Activated T-helper 17 cell treated with anti-CD3 and anti-CD28 coated beads, Interleukin-2, amount 50 U/mL, for 72 hours (primary cell): ENCODE measurements at places on chromosomes 6 and 20. TPM values are rescaled to one million over a fixed set of nuclear protein-coding genes. Genes with fewer than 3 reads are reported as not detected.
A peak's percentile ranks its signal among the peaks of the same experiment; 100 is the strongest.

DNA sequence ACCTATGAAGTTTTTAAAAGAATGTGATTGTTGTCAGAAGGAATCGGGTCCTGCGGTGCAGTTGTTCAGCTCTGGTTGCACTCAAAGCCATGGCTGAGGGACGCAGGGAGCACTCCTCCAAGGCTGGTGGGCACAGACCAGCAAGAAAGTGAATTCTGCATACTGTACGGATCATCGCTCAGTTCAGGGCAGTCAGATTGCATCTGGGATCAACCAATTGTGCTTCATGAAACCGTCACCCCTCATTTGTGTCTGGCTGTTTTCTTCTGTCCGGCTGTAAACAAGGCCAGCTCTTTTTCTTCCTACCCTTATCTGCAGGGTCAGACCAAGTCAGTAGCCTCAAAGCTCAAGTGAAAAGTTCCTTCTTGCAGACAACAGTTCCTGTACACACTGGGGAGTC, 478.3 kb downstream of the TFAP2A start:
- no peak for ATAC-seq

DNA sequence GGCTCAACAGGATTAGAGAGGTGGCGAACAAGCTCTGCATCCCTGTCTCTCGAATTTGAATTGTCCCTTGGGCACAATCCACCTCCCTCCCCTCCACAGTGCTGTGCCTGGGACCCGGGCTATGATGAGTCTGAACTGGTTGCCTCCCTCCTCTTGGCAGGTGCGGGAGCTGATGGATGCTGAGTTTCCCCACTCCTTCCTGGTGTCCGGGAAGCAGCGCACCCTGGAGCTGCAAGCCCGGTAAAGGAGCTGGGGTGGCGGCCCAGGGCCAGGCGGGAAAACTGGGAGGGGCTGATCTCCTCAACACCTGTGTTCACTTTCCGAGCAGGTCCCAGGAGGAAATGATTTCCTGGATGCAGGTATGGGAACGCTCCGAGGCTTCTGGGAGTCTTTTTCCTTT, 14.9 kb downstream of the FGD2 start:
- ATAC-seq: no peak

- ATAC-seq: no peak
These were observed 19.2 kb downstream of the CAPN11 start for GRCh38 chr6:44177691-44178423.

DNA sequence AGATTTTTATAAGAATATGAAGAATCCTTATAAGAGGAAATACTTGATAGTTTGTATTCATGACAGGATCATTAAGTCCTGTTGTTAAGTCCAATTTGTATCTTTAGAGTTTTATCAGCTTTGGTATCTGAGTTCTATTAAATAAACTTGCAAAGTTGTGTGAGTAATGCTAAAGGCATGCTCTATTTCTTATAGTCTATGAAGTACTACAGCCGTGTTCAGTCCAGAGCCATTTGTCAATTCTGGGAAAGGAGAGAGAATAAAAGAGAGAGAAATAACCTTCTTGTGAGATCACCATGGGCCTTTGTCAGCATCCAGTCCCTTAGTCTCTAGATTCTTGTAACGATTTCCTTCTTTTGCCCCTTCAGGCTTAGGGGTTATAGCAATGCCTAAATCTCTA, 181.2 kb upstream of the POU3F2 start:
- ATAC-seq: no peak

- ATAC-seq: no peak
These were observed 13.4 kb upstream of the STX16 start for GRCh38 chr20:58637466-58638213.

- ATAC-seq: no peak
These were observed 41.5 kb downstream of the GCM1 start for GRCh38 chr6:53107091-53107490.

- no peak for ATAC-seq
These were observed 95.5 kb upstream of the LGSN start for GRCh38 chr6:63415286-63415685.

DNA sequence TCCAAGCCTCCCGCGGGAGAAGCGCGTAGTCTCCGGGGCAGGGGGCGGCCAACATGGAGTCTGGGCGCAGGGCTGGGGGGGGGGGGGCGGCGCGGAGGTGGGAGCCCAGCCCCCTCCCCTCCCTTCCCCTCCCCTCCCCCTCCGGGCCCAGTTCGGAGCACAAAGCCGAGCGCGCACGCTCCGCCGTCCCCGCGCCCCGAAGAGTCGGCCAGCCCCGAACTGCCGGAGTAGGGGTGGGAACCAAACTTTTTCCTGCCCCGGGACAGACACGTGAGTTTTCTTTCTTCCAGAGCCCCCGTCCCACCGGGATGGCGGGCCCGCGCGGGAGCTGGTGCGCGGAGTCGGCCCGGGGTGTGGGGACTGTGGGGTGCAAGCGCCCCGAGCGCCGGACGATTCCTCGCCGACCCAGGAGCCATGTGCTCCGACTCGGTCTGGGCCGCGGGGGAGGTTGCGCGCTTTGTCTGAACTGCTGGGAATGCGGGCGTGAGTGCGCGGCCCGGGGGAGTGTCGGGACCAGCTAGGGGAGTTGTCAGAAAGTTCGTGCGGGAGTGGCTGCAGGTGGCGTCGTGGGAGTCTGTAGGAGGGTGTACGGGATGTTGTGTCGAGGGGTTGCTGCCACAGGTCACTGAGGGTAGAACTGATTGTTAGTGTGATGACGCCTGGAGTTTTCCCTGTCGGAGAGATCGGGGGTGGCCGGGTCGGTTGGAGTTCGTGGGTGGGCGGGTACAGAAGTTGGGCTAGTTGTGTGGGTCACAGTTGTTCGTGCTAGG, 1.2 kb downstream of the TGIF2 start:
- ATAC-seq: peak; percentile 1

GRCh38 chr6:52531834-52532233, 45.0 kb downstream of the TRAM2 start:
- ATAC-seq: no peak

GRCh38 chr20:24166123-24166381, 177.5 kb upstream of the GGTLC1 start:
- ATAC-seq: no peak

GRCh38 chr20:13337090-13337784, 116.2 kb downstream of the ISM1 start:
- no peak for ATAC-seq

- ATAC-seq: no peak
These were observed 282.2 kb downstream of the CDH26 start for GRCh38 chr20:60240415-60240814.

GRCh38 chr20:54320148-54320607, 112.3 kb downstream of the PFDN4 start:
- peak; percentile 59 for ATAC-seq

DNA sequence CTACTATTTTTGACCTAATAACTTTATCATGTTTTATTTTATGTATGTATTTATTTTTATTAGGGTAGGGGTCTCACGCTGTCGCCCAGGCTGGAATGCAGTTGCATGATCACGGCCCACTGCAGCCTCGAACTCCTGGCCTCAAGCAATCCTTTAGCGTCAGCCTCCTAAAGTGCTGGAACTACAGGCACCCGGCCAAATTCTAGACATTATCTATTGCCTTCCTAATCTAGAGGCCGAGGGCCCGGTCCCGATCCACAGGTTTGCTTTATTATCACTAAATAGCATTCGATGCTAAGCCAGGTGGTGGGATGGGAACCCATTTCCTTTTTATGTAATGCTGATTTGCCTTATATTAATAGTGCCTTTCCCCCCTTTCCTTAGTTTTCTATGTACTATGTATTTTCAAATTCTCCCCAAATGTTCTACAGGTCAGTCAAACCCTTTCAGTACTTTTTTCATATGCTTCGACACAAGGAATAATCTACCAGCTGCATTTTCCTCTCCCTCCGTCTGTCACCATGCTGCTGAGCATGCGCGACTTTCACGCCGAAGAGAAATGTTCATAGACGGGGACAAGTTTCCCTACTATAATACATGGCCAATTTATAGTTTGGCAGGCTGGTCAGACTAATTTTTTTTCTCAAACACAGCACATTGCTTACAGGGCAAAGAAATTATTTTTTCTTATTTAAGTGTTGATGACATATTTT, 6.4 kb downstream of the SERPINB6 start:
- ATAC-seq: no peak

GRCh38 chr6:76684875-76685274, 612.4 kb upstream of the IMPG1 start:
- no peak for ATAC-seq

DNA sequence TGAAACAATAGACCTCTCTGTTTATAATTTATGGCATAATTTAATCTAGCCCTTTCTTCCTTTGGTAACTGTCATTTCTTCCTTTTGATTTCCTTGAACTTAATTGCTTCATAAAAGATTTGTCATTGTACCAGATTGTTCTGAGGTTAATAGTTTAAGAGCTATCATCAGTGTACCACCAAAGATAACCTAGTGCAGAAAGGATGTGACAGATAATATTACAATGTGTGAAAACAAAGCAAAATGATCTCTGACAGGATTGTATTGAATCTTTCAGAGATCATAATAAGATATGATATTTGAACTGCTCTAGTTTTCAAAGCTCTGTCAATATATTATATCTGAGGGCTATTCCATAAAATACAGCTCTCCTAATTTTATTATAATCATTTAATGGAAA, 132.1 kb upstream of the PTCHD4 start:
- ATAC-seq: no peak

GRCh38 chr20:20816969-20817755, 104.7 kb upstream of the RALGAPA2 start:
- ATAC-seq: no peak

GRCh38 chr6:86192123-86192522, 549.4 kb upstream of the SYNCRIP start:
- no peak for ATAC-seq

DNA sequence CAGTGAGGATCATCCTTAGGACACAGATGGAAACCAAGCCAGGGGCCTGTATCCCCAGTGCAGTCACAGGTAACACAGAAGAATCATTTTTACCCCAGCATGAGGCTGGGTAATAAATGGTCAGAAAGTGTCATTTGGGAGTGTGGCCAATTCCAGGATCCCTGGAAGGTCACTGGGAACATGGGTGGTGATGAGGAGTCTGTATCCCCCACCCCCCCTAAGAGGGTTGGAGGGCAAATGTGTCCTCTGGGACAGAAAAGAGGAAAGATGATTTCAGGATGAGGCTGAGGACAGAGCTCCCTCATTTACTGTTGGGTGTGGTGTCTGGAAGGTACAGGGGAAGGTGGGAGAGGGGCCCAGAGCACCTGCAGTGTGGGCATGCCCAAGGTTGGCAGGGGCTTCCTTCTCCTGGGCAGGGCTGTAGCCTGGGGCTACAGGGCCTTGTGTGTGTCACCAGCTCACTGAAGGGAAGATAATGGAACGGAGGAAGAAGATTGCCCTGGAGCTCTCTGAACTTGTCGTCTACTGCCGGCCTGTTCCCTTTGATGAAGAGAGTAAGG, 34.5 kb downstream of the PLCG1 start:
- no peak for ATAC-seq

DNA sequence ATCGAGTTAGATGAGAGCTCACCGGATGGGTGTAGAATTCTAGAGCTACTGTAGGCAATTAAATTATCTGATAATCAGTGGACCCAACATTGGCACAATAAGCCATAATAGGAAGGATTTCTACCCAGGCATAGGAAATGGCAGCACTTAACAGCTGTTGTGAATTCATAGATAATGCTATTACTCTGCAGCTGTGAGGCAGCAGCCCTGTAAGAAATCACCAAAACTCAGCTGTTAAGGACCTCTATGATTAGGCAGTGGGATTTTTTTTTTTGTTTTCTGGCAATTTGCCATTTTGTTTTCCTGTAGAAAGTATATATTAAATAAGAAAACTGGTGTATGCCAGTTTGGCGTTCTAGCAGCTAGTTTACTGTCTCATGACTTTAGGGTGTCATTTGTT, 609.1 kb upstream of the SLC35B3 start:
- no peak for ATAC-seq

DNA sequence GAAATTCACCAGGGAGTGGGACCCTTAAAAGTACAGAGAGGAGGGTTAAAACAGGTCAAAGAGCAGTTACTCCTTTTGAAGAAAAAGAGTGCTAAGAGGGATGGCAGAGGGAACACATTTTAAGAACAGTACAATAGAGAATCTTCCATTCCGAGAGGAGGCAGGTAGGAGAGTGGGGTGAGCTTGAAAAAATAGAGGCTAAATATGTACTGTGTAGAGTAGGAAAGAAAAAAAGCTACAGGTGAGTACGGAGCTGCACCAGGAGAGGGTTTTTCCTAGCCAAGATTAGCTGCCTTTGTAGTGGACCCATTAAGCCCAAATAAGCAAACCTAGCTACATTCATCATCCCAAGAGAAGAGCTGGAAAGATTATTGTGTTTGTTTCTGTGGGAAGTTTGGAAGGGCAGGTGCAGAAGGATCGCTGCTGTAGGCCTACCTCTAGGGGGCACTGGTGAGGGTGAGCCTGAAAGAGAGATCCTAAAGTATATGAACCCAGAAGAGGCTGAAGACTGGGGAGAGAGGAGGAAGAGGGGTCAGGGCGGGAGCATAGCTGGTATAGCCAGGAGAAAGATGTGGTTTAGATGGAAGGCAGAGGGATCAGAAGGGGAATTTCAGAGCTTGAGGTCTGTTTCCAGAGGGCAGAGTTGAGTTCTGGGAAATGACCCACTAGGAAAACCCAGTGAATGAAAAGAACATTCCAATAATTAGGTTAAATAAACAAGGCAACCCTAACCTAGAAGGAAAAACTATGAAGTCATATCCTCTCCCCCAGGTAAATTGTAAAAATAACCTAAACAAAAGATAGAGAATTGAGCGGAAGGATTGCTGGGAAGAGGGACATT, 50.2 kb upstream of the HINT3 start:
- ATAC-seq: no peak

DNA sequence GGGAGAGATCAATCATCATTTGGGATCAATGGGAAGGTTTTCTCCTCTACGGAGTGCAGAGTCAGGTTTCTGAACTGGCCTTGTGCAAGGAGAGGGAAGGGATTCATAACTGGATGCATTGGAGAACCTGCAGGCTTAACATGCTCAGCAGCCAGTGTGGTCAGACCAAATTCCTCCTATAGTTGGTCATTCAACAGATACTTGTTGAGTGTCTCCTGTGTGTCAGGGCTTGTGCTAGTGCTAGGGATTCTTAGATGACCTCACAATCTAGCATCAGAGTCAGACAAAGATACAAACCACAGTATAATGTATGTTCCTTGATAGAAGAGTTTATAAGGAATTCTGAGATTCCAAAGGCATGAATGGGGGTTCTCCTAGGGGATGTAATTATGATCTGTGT, 23.9 kb downstream of the RALY start:
- ATAC-seq: no peak

Gene XKR7
- 0.03 TPM for total RNA-seq

Gene TINAG
- not detected for total RNA-seq

Gene UNC5CL
- 2.9 TPM for total RNA-seq

Gene WFDC13
- not detected for total RNA-seq

Gene TOMM6
- 124 TPM for total RNA-seq

Gene TEAD3
- 1.8 TPM for total RNA-seq

Gene BPIFB1
- not detected for total RNA-seq

Gene KCNQ2
- 0.66 TPM for total RNA-seq

Gene ADGB
- total RNA-seq: not detected

Gene OR12D3
- not detected for total RNA-seq
